ENCODE measurements at places on chromosomes 6 and 20.
A peak's percentile ranks its signal among the peaks of the same experiment; 100 is the strongest.

GRCh38 chr20:36579996-36580545 lies 6.7 kb downstream of the TGIF2 start:
- peak; percentile 38 for DNase-seq

DNA sequence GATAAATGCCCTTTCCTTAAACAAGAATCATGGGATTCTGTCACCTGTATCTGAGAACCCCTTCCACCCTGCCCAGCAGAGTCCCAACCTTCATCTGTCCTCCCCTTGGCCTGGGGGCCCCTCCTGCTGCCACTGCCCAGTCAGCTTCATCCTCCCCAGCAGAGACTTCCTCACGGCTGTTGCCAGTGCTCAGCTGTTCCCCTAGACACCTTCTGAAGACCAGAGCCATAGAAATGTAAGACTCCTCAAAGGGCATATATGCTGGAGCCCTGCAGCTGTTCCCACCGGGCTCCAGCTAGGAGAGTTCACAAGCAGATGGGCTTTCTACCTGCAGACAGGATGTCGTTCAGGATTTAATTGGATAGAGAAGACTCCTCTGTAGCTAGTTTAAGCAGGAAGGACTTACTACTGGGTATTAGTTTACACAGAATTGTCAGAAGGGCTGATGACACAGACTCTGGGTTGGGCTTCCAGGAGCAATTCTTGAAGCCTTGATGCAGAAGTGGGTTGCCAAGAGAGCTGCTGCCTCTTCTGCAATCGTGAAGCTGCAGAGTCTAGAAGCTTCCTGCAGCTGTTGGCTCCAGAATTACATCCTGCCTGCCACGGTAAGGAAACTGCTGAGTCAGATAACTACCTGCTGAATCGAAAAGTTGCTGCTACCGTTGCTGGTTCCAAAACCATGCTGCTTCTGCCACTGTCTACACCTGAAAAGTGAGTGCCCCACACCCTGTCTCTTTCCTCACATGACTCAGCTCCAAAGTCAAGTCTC lies 57.1 kb upstream of the MLN start:
- peak; percentile 54 for DNase-seq

DNA sequence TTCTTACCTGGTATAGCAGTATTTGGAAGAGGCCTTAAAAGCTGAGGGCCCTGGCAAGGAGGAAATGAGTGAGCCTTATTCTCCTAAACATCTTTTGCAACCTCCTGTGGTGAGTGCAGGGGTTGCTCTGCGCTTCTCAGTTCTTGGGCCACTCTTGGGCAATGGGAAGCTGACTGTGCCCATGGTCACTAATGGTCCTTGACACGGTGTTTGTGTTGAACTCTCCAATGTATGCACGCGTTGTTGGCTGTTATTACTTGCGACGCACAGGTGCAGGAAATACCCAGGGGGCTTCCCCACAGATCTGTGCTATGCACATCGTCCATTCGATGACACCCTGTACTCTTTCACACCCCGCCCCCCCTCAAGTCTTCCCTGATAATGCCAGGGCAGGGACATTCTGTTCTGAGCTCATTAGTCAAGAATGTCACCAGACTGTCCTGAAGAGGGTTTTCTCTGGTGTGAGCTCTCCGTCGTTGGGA lies 79.7 kb downstream of the EDN1 start:
- DNase-seq = no peak

DNA sequence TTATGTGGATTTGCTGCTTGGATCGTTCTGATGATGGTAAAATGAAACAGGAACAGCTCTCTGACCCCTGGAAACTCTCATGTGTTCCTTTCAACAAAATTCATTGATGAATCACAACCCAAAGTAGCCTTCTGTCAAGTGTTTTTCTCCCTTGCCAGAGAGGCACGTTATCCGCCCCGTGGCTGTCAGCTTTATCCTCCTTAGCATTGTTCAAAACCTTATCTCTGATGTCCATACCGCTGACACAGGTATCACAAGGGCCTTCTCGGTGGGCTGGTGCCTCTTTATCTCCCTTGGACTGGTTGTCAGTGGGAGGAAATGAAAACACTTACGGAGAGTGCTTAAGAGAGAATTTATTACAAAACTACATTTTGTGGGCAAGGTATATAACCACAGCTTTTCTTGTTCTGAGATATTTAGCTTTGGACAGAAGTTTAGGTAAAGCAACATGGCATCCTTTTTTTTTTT lies 84.9 kb downstream of the TIAM2 start:
- no peak for DNase-seq

GRCh38 chr6:153047386-153047785 lies 44.9 kb upstream of the MTRF1L start:
- DNase-seq = no peak

DNA sequence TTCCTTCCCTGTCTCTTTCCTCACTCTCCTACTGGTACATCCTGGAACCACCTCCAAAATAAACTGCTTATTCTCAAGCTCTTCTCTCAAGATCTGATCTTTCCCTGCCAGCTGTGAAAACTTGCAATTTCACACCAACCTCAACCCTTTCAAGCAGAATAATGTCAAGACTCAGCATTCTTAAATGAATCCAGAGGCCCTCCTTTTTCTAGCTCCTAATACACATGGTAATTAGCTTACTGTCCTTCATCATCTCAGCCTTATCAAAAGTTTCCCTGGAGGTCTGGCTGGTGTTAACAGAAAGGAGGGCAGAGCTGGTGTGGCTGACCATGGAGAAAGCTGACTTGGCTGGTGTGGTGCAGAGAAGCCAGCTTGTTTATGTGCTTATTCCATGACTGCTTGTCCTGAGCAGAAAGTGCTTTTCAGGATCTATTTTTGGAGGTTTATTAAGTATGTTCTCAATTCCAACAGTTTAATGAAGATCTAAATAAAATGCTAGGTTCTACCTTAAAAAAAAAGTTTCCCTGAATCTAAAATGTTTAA lies 50.5 kb downstream of the CFAP61 start:
- DNase-seq = no peak

DNA sequence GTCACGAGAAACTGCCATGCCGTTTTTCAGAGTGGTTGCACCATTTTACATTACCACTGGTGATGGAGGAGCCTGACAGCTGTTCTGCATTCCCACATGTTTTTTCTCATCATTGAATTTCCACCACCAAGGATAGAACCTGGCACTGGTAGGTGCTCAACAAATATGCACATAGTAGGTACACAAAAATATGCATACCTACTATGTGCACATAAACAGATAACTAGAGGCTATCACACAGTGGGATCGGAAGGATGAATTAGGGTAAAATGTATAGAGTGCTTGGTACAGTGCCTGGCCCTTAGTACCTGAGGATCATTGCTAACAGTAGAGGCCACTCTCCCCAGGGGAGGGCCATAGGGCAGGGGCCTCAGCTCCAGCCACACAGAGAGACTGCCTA lies 47.0 kb downstream of the SLC2A10 start:
- no peak for DNase-seq

- no peak for DNase-seq
These were observed 96.6 kb downstream of the ZFAND3 start for GRCh38 chr6:37916149-37916548.

- no peak for DNase-seq
These were observed 498 bp upstream of the PRDM1 start for GRCh38 chr6:106085692-106085983.

- no peak for DNase-seq
These were observed 163.2 kb upstream of the RNF217 start for GRCh38 chr6:124798942-124799496.

DNA sequence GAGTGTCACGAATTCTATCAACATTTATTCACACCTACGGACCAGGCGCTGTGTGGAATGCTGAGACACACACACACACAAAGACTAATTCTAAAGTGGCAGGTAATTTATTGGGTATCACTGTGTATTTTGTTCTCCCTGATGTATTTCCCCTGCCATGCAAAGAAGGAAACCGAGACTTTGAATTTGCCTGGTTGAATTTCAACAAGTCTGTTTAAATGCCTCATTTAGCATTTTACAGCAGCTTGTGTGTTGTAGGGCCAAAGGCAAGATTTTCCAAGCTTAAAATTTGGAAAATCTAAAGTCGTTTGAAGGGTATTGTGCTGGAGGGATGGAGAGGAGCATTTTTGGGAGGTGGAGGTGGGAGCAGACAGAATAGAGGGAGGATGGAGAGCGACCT lies 274.4 kb upstream of the ZFP64 start:
- DNase-seq = no peak

- DNase-seq = no peak
These were observed 147.1 kb upstream of the RALGAPA2 start for GRCh38 chr20:20859510-20859909.

- no peak for DNase-seq
These were observed 5.9 kb downstream of the C6orf163 start for GRCh38 chr6:87350516-87350915.

DNA sequence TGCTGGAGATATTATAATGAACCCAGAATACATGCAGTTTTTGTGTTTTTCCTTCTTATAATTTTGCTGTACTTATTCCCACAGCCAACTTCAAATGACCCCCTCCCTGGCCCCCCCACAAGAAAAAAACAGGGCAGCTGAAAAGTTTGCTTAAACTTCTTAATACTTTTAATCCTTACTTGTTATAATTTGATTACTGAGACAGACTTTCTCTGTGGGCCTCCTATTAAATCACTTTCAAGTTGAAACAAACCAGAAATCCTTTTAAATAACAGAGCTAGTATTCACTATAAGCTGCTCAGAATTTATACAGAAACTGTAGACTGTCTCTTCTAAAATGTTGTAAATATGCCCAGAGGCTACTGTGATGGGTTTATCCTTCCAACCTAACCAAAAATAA lies 106.3 kb downstream of the CENPW start:
- DNase-seq = no peak

GRCh38 chr20:1474817-1475603 lies 8.4 kb upstream of the NSFL1C start:
- DNase-seq = no peak

DNA sequence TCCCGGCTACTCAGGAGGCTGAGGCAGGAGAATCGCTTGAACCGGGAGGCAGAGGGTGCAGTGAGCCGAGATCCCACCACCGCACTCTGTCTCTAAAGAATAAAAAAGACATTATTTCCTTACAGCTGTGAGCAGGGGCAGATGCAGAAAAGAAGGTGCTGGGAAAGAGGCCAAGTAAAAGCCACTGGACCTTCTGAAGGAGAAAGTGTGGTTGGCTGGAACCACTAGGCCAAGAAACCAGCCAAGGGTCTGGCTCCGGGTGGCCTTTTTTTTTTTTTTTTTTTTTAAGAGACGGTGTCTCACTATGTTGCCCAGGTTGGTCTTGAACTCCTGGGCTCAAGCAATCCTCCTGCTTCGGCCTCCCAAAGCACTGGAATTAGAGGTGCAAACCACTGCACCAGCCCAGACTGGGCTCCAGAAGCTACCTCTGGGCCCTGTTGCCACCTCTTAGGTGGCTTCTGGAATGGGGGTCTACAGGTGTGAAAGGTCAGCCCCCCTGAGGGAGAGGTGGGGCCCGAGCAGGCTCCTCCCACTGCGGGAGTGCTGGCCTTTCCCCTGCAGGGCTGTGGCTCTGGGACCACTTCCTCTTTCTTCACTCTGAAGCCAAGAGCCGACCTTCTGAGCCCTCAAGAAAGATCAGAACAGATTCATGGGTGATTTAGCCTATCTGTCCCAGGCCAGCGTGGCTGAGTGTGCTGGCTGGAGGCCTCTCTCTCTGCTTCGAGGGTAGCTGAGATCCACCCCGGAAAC lies at the start of gene FGD2:
Gene FGD2, plus strand, starts transcription at position 595 of the 750 bp plus-strand sequence. CDS start 163 bp downstream, outside the sequence.
- no peak for DNase-seq

DNA sequence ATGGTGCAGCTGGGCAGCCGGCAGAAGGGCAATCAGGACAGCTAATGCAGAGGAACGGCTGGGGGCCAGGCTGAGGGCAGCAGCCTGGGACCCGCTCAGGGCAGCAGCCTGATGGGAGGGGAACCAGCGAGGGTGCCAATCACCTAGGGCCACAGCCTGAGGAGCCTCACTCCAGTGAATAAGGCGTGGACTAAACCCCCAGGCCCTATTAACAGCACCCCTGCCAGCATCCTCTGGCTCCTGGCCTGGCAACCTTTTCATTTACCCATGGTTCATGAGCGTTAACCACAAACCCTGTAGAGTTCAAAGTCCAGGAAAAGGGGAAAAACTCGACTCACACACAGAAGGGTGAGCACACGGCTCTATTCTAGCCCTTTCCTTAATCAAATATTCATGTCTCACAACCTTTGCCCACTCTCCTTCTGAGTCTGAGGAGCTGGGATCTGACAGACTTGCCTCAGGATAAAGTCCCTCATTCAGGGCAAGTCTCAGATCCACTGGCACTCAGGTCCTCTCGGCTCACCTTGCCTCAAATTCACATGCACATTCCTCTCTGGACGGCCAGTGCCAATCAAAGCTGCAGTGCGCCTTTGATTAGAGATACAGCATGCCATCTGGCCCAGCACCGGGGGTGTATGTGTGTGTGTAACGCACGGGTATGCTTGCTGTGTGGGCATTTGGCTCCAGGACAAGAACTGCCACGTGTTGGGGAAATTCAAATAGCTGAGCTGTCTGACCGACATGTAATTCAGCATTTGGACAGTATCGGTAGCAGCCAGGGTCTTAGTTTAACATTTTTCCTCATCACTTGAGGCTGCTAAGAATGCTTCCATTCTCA lies 86.9 kb upstream of the TRAF3IP2 start:
- DNase-seq = no peak

- DNase-seq = no peak
These were observed 3.9 kb upstream of the MRPS10 start for GRCh38 chr6:42221546-42221945.

GRCh38 chr6:156060013-156060412 lies 604.4 kb upstream of the NOX3 start:
- DNase-seq = no peak

- DNase-seq = no peak
These were observed 308.5 kb downstream of the CLIC5 start for GRCh38 chr6:45707176-45707575.

DNA sequence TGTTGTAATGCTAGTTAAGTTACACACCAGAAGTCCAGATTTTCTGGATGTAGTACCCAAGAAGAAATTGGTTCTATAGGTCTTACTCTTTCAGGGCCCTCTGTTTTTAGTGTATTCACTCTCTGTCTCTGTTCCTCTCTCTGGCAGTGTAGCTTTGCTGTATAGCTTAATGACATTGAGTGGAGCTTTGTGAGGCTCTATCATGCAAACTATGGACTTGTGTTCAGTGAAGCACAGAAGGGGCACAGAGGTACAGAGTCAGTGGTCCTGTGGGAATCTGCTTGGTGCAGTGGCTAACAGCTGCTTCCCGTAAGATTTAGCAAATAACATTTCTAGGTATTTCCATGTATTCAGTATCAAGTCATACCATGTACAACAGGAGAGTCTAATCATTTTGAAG lies 26.1 kb downstream of the NKX2-4 start:
- no peak for DNase-seq

GRCh38 chr6:28587746-28588075 lies 62.0 kb downstream of the GPX5 start:
- no peak for DNase-seq

GRCh38 chr6:142353690-142354089 lies 51.9 kb downstream of the ADGRG6 start:
- DNase-seq = no peak

DNA sequence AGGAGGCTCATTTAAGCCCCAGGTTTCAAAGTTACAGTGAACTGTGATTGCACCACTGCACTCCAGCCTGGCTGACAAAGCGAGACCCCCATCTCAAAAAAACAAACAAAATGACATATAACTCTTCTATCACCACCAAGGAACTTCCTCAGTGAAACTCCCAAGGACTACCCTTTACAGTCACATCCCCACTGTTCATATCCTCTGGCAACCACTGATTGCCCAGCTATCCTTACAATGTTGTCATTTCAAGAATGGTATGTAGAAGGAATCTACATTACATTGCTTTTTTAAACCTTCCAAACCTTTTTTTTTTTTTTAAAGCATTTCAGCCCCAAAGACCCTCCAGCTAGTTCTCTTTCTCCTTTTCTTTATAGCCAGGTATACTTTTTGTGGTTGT lies 123.1 kb upstream of the CARMIL1 start:
- DNase-seq = no peak

- no peak for DNase-seq
These were observed 97.3 kb upstream of the FOXA2 start for GRCh38 chr20:22681591-22682248.
